ENCODE measurements at places on chromosomes 7 and 10. TPM values are rescaled to one million over a fixed set of nuclear protein-coding genes. Genes with fewer than 3 reads are reported as not detected.

The UTF1 gene
- not detected for total RNA-seq

The STOX1 gene
- 9.7 TPM for total RNA-seq

The FXYD4 gene
- total RNA-seq = not detected

The TMEM213 gene
- total RNA-seq = not detected

The TAS2R3 gene
- 24.1 TPM for total RNA-seq

The CDC14C gene
- total RNA-seq = not detected

The CFTR gene
- 0.94 TPM for total RNA-seq

The FAM25C gene
- total RNA-seq = not detected

The STRIP2 gene
- total RNA-seq = 8.5 TPM

The AKR1E2 gene
- 36.3 TPM for total RNA-seq

The NAT16 gene
- 3.4 TPM for total RNA-seq

The TCAF2 gene
- 1.6 TPM for total RNA-seq

The PRSS1 gene
- not detected for total RNA-seq

The ELAPOR2 gene
- total RNA-seq = 42.3 TPM

The AKR1C1 gene
- total RNA-seq = 46.0 TPM

The KCTD7 gene
- total RNA-seq = 43.2 TPM

The MEIG1 gene
- not detected for total RNA-seq

The PRPS1L1 gene
- not detected for total RNA-seq

Data from parietal lobe (tissue), 2 donors.